Fibroblast of skin of right quadriceps (primary cell): ENCODE measurements at places on chromosomes 1 and 21.
A peak's percentile ranks its signal among the peaks of the same experiment; 100 is the strongest.

DNA sequence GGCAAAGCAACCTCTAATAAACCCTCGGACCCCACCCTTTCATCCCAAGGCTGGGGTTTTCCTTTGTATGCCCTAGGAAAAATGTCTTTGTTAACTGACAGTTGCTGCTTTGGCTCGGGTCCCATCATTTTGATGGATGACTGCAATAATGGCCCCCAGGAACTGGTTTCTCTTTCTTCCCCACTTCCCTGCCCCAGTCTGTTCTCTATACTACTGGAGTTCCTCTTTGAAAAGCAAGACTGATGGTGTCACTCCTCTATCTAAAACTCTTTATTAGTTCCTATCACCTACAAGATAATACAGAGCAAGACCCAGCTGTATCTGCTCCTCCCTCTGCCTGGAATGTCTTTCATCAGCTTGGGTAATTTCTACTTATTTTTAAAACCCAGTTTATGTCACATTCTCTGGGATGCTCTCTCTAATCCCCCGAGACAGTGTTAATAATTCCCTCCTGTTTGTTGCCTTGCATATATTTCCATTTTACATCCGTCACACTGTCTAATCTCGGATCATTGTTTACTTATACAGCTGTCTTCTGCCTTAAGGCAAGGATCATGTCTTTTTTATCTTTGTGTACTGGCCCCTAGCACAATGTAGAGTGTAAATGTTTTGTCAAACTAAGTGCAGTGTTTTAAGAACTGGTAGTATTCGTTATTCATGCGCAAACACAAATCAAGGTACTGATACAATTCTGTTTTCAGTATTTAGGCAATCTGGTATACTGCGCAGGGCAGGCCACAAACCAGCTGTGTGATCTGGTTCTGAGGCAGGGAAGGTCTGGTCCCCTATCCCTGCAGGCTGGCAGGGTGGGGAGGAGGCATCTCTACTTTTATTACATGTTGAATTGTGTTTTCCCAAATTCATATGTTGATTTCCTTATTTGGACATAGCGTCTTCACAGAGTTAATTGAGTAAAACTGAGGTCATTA is 16.1 kb downstream of the SLAMF1 start:
- no peak for DNase-seq

DNA sequence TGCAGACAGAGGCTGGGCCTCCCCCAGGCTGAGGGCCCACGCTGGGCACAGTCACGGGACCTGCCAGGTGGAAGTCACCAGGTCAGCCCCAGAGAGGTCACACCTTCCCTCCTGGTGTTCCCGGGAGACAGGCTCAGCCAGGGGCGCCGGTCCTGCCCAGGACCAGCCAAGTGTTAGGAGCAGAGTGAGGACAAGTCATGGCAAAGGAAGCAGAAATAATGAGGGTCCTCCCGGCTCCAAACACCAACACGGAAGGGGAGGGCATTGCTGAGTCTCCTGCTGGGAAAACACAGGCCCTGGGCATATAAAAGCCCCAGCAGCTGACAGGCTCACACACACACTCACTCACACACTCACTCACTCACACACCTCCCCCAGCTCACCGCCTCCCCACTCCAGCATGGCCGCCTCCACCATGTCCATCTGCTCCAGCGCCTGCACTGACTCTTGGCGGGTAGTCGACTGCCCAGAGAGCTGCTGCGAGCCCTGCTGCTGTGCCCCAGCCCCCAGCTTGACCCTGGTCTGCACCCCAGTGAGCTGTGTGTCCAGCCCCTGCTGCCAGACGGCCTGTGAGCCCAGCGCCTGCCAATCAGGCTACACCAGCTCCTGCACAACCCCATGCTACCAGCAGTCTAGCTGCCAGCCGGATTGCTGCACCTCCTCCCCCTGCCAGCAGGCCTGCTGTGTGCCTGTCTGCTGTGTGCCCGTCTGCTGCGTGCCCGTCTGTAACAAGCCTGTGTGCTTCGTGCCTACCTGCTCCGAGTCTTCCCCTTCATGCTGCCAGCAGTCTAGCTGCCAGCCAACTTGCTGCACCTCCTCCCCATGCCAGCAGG is at the start of gene KRTAP10-10:
KRTAP10-10 (plus strand) TSS at position 339 of the 833 bp plus-strand sequence; CDS start at position 401, 62 bp downstream.
- DNase-seq = no peak

DNA sequence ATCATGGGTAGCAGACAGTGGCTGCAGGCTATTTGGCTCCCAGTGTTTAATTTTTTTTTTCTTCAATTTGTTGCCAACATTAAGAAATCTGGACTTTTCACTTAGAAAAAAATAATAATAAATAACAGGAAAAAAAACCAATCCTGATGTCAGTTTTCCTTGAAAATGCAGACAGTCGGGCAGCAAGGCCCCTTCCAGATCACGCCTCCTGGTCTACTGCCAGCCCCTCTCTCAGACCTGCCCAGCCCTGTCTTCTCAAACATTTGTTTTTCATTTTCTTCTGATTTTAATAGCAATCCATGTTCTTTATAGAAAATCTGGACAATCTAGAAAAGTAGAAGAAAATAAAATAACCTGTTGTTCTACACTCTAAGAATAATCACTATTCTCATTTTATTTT is 15.5 kb downstream of the IFNGR2 start:
- DNase-seq = no peak

DNA sequence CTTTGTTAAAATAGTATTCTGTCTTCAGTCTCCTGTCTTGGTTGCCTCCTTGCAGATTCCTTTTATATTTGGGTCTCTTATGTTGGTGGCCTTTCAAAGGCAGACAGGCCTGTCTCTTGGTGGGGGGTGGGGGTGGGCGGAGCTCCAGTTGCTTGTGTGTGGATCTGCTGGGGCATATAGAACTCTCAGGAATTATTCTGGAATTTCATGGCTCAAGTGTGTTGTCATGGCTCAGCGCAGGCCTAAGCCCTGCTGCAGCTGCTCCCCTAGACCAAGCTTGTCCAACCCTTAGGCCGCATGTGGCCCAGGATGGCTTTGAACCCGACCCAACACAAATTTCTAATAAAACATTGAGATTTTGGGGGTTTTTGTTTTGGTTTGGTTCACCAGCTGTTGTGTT is 8.0 kb downstream of the C1orf35 start:
- DNase-seq = no peak

- DNase-seq = peak; percentile 17
Measured at GRCh38 chr21:40200946-40201345, 333.7 kb downstream of the PCP4 start.

DNA sequence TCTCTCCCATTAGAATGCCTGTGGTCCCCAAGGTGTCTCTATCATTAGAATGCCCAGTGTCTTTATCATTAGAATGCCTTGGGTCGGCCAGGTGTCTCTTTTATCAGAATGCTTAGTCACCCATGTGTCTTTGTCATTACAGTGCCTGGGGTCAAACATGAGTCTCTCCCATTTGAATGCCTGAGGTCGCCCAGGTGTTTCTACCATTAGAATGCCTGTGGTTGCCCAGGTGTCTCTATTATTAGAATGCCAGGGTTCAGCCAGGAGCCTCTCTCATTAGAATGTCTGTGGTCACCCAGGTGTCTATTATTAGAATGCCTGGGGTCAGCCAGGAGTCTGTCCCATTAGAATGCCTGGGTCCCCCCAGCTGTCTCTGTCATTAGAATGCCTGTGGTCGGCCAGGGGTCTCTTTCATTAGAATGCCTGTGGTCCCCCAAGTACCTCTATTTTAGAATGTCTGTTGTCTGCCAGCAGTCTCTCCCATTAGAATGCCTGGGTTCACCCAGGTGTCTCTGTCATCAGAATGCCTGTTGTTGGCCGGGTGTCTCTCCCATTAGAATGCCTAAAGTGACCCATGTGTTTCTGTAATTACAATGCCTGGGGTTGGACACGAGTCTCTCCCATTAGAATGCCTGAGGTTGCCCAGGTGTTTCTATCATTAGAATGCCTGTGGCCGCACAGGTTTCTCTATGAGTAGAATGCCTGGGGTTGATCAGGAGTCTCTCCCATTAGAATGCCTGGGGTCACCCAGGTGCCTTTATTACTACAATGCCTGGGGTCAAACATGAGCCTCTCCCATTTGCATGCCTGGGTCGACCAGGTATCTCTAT is 57.1 kb downstream of the RNF187 start:
- no peak for DNase-seq

DNA sequence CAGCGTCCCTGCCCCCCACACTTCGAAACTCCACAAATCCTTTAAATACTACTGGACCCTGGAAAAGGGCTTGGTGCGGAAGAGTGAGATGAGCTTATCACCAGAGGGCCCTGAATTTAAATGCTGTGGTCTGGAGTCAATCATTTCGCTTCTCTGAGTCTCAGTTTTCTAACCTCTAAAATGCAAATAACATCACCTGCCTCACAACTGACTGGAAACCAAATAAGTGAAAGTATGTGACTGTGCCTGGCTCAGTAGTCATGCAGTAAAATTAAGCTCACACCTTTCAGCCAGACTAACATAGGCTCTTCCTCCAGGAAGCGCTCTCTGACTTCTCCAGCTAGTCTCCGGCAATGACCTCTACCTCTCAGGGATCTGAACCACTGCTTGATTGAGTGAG is 4.2 kb downstream of the GJA4 start:
- DNase-seq = no peak

DNA sequence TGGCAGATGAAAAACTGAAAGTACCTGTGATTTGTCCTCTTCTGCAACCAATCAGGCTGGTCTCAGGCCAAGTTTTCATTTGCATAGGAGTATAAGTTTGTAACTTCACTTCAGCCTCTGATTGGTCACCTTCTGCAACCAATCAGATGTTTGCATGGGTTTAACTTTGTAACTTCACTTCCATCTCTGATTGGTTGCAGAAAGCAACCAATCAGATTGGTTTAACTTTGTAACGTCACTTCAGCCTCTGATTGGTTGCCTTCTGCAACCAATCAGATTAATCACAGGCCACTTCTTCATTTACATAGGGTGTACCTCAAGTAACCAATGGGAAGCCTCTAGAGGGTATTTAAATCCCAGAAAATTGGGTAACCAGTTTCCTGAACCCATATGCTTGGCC is 18.9 kb upstream of the TUT4 start:
- peak; percentile 35 for DNase-seq

GRCh38 chr21:46527801-46528200 is 69.1 kb downstream of the DIP2A start:
- DNase-seq = no peak

DNA sequence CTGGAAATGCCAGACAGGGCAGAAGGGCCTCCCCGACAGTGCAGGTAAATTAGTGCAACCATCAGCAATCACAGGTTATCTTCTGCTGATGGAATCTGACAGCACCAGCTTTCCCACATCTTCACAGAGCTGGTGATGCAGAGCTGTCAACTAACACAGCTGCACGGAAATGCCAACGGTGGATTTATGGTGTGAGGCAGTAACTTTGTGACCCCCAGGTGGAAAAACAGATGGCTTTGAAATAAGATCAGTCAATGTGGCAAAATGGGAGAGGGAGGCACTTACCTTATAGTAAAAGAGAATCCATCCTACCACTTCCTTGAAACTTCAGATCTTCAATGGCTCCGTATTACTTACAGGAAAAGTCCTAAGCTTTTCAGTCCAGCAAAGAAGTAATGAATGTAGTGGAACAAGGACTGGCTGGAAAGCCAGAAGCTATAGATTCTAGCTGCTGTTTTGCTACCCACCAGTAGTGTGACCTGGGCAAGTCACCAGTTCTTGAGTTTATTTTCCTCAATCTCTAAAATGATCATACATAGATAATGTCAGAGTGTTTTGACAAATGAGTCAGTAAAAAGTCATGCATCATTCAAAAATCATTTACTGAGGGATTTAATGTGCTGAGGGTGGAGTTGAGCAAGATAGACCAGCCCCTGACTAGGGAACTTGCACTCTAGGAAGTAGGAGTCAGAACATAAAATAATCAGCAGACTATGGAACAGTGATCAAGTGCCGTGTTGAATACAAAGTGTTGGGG is 245.7 kb upstream of the JUN start:
- peak; percentile 54 for DNase-seq

GRCh38 chr1:162530307-162530987 is 31.1 kb upstream of the UAP1 start:
- DNase-seq = no peak

GRCh38 chr1:167763525-167764220 is 41.9 kb downstream of the MPZL1 start:
- no peak for DNase-seq
